Substantia nigra (tissue), 51 donors: ENCODE measurements at places on chromosomes 4 and X.

GRCh38 chrX:109848461-109849050, 115.5 kb upstream of the ACSL4 start:
- DNase-seq, result no peak

DNA sequence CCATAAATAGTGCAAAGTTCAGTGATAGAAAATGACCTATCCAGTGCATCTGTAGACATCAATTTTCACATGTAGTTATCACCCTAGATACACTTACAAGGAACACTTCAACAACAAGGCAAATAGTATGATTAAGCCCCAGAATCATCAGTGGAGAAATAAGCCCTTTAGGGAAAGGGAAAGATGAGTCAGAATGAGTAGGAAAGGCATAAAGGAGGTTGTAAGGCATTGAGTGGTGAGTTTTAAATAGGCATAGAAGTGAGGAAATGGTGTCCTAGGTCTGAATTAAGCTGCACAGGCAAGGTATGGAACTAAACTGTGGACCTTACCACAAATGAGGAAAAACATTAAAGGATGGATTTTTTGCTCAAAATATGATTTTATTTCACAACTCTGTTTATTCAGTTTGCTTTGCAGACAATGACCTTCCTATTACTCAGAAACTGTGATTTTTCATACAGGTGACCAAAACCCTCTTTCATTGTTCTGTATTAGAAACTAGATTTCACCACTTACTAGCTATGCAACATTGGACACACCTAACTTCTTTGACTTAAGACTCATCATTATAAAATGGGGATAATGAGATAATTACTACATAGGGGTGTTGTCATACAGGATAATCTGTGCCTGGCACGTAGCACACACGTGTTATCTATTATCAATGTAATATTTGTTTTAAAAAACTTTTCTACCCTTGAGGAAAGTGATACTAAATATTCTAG, 57.0 kb upstream of the MAP9 start:
- DNase-seq, result no peak

- no peak for DNase-seq
Measured at GRCh38 chr4:185115827-185116232, 27.2 kb upstream of the SLC25A4 start.

GRCh38 chrX:71660562-71661416, 6.6 kb upstream of the LOC101059915 start:
- DNase-seq, result no peak

DNA sequence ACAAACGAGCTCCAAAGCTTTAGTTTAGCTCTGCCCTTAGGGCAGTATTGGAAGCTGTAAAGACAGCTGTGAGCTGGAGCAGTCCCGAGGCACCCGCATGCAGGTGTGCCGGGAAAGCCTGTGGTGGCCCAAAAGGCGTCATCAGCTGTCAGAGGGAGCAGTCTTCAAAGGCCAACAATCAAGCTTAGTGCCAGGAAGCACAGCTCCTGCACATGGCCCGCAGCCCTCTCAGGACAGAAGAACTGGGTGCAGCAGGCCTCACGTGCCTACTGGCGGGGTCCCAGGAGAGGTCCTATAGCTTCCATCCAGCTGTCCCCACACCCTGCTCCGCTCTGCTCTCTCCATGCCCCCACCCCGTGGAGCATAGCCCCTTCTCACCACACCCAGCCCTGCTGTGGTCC, 92.2 kb upstream of the TRIM2 start:
- DNase-seq, result no peak

DNA sequence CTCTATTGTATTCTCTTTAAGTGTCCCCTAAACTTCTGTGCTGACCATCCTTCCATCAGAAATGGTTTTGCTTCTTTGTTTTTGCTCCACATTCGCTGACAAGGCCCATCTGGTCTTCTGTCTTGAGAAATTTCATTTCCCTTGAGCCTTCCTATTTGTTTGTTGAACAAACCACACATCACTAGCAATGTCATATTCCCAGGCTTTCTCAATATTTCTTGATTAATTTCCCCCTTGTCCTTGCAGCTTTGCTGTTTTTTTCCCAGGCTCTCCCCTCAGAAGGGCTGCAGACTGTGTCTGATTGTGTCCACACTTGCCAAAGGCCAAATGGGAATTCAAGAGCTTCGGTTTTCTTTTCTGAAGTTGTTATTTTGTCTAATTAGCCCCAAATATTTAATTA, 158.9 kb downstream of the MID1IP1 start:
- DNase-seq, result no peak

DNA sequence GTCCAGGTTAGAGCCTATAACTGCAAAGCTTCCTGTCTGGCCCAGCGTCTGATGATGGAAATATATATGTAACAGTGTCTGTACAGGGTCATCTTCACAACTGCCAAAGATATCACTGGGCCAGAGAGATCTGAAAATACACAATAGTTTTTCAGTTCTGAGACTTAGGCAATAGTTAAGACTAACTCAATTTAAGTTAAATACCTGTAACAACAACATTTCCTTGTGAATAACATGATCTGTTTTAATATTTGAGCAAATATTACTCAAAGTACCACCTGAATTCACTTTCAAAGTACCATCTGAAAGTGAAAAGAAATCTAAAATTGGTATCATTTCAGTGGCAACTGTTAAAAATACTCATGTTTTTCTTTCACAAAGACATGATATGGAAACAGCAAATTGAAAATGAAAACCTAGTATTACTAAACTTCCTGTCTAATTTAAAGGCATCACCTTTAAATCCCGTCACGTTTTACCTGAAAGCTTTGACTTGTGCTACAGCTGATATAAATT, 9.6 kb downstream of the ZAR1 start:
- DNase-seq, result no peak

GRCh38 chr4:127344071-127344470, 288.7 kb upstream of the INTU start:
- DNase-seq, result no peak

- no peak for DNase-seq
Measured at GRCh38 chr4:179872755-179873154, 2370.4 kb upstream of the TENM3 start.

DNA sequence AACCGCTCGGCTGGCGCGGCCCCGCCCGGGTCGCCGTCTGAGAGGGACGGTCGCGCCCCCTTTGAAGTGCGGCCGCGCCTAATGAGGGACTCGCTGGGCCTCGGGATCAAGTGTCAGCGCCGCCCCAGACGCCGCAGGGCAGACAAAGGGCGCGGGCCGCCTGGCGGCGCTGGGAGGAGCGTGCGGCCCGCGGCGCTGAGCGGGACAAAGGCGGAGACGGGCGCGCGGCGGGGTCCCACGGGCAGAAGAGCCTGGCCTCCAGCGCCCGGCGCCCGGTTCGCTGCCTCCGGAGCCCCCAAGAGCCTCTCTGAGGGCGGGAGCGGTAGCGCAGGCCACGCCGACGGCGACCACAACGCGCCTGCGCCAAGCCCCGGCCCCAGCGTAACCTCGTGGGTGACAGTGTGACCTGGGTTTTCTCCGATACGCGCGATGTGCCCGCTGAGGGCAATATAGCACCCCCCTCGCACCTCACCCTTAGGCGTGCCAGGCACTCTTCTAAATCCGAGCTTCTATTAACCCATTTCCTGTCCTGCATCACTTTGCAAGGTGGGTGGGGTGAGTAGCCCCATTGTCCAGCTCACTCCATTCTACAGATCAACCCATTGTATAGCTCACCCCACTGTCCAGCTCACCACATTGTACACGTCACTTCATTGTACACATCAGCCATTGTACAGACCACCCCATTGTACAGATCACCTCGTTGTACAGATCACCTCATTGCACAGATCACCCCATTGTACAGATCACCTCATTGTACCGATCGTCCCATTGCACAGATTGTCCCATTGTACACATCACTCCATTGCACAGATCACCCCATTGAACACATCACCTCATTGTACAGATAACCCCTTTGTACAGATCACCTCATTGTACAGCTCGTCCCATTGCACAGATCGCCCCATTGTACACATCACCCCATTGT, 33.7 kb upstream of the STX18 start:
- DNase-seq, result no peak

DNA sequence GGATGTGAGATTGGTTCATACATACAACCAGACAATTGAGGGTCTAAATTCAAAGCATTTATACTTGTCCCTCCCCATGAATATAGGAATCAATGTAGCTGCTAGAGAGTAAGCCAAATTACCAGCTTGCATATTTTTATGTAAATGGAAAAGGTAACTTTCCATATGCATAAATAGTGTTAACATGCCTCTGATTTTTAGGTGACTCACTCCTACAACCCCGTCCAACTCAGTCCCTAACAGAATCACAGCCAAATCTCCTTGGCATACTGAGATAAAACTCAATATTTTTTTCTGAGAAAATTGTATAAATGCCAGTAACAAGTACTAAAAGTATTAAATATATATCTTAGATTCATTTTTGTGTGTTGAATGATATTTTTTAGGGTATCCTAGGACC, 67.2 kb downstream of the INPP4B start:
- no peak for DNase-seq

GRCh38 chrX:154719132-154719675, 31.7 kb downstream of the GAB3 start:
- DNase-seq, result no peak

DNA sequence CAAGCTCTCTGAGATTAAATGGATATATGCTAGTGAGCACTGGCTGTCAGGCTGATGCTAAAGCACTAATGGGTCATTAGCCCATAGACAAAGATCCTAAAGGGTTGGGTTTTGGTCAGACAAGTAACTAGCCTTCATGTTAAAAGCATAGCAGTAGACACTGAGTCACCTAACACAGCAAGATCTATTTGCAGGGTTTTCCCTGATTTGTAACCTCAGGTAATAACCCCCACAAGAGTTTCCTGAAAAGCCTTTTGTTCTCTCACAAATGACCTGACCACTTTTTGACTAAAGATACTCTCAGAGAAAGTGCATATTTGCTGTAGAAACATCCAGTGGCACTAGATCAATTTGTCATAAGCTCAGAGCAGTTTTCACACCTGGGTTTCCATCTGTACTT, 251.1 kb upstream of the TEX13A start:
- no peak for DNase-seq

- DNase-seq, result no peak
Measured at GRCh38 chr4:25753239-25753638, 97.6 kb downstream of the SLC34A2 start.

DNA sequence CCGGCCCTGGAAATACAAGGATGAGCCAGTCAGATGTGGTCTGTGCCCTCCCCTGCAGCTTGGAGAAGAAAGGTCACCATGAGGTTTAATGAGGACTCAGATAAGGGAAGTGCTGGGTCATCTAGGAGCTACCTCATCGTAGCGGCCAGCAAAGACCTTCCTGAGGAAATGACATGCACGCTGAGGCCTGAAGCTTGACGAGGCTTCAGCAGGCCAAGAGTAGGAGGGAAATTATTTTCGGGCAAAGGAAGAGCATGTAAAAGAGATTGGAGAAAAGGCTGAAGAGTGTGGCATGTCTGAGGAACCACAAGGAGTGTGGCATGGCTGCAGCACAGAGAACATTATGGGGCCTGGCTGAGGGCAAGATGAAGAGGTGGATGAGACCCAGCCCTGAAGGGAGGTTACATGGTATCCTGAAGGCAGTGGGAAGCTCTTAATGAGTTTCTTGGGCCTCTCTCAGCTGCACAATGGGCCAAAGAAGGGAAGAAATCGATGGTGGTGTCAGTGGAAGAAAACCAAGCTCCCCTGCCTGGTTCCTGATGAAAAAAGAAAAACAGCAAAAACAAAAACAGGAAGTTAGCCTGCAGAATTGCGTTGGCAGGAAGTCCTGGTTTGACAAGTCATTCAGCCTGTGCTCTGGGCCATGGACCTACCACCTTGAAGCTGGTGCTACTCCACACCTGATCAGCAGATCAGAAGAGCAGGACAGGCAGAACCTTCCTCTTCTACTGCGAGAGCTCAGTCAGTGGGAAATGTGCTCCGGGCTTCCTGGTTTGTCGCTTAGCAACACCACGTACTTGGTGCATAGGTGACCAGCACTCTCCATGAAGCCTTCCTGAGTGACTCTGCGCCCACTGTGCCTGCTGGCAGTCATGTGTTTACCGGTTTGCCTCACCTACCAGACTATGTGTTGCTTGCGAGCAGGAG, 134.5 kb upstream of the KLF3 start:
- peak; percentile 22 for DNase-seq

DNA sequence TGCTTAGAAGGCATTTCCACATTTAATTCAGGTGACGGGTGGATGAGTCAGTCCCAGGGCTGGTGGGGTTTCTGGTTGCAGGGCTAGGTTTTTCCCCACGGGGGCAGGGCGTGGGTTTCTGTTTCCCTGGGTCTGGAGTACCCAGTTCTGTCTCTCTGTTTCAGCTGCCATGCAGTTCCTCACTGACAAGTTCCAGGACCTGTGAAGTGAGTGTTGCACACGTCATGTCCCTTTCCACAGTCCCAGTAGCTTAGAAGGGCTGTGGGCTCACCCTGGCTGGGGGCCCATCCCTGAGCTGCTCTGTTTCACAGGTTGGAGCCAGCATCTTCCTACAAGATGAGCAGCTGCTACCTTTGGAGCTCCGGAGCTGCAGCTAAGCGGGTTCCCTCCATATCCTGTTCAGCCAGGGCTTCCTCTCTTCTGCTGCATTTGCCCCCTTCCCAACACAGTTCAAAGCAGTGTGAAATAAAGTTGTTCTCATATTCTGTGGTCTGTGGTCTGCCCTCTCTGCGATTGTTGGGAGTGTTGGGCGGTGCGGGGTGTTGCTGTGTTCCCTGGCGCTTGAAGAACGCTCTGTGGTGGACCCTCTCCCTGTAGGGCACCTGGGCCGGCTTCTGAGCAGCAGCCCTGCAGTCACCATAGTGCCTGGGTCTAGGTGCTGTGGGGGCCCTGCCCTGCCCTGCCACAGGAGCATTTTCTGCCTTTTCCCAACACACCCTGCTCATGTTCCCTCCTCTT, 3.9 kb downstream of the LOC101059915 start:
- no peak for DNase-seq

- DNase-seq, result no peak
Measured at GRCh38 chr4:88964450-88964849, 92.5 kb downstream of the FAM13A start.

GRCh38 chr4:2305766-2306501, 44.0 kb upstream of the MXD4 start:
- DNase-seq, result no peak

DNA sequence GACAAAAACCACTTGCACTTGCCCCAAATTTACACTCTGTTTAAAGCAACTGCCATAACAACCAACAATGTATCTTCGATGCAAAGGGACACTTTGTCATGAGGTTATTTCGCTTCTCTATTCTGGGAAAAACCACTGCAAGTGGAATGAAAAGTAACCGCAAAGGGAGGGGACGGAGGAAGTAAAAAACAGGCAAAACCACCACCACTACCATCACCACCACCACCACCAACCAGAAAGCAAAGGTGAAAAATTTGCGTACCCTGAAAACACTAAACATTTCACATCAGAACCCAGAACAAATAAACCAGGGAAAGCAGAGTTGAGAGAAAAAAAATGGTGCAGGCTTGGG, 1.2 kb upstream of the N4BP2 start:
- no peak for DNase-seq

DNA sequence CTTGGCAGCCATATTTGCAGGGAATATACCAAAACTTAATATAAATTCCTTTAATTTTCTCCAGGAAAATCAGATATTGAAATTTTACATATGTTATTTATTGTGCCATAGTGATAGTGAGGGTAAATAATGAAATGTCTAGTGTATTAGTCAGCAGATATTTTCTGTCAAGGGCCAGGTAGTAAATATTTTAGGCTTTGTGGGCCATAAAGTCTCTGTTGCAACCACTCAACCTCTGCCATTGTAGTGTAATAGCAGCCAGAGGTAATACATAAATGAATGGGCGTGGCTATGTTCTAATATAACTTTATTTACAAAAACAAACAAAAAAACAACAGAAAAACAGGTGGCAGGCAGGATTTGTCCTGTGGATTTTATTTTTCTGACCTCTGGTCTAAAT, 33.5 kb downstream of the MSL3 start:
- DNase-seq, result no peak

GRCh38 chrX:79182616-79183015, 38.1 kb downstream of the GPR174 start:
- no peak for DNase-seq
